ENCODE measurements at places on chromosomes 7 and 10. TPM values are rescaled to one million over a fixed set of nuclear protein-coding genes. Genes with fewer than 3 reads are reported as not detected.

- no peak for DNase-seq
Measured at GRCh38 chr10:88896994-88897853, 17.2 kb downstream of the STAMBPL1 start.

DNA sequence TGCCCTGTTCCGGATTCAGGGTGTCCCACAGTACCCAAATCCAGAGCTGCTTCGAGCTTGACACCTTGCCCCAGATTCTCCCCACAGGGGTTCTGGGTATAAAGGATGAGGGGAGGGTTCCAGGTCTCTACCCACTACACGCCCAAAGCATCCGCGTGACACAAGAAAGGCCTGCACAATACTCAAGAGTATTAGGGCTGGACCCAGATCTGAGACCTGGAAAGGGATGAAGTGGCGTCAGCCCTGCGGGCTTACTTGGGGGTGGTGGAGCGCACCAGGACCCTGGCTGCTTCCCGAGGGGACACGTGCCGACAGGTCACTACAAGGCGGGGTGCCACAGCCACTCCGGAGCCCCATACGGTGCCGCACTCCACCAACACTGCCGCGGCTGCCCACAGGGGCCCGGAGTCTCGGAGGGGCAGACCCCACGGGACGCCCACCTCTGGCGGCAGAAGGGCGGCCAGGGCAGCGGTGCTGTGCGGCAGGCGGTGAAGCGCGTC, 1.3 kb downstream of the TYSND1 start:
- DNase-seq, result peak; percentile 88

- no peak for DNase-seq
Measured at GRCh38 chr7:135184254-135184841, 13.8 kb upstream of the CYREN start.

- DNase-seq, result no peak
Measured at GRCh38 chr7:18499407-18500177, 4.0 kb downstream of the HDAC9 start.

DNA sequence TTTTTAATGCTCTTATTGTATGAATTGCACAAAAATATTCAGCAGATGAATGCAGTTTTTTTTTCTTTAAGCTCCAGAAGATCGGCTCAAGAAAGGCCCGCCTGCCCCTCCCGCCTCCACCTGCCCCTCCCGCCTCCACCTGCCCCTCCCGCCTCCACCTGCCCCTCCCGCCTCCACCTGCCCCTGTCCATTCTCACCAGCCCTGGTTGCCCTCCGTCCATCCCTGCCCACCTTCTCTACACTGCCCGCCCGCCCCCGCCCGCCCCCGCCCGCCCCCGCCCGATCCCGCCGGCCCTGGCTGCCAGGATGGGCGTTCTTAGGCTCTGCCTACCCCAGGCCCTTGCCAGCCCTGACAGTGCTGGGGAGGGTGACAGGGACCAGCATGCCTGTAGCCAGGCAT, 67.4 kb downstream of the GLRX3 start:
- no peak for DNase-seq

DNA sequence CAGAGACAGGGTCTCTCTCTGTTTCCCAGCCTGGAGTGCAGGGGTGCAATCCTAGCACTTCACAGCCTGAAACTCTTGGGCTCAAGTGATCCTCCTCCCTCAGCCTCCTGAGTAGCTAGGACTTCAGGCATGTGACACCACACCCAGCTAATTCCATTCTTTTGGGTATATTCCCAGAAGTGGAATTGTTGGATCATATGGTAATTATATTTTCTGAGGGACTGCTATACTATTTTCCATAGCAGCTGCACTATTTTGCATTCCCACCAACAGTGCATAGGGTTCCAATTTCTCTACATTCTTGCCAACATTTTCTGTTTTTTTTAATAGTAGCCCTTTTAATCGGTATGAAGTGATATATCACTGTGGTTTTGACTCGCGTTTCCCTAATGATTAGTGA, 30.0 kb upstream of the RAB11FIP2 start:
- no peak for DNase-seq

- DNase-seq, result no peak
Measured at GRCh38 chr7:132065989-132066603, 509.7 kb upstream of the PODXL start.

GRCh38 chr7:27158436-27159265, 2.2 kb upstream of the HOXA7 start:
- peak; percentile 87 for DNase-seq

DNA sequence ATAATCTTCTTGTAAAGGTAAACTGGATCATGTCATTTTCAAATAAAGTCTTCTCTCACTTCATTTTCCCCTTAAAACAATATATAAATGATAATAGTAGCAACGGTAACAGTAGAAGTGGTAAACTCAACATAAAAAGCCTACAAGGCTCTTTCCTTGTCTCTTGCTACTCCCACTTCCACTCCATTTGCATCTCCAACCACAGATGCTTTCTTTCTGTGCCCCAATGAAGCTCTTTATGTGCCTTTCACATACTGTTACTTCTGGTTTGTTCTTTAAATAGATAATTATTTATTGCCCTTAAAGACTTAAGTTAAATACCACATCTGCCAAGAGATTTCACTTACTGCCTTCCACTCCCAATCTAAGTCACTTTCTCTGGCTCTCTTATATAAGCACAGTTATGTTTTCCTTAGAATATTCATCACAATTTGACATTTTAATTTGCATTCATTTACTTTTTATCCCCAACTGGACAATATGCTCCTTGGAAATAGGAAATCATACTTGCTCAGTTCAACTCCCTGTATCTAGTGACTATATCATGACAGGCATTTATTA, 149.9 kb downstream of the CRPPA start:
- no peak for DNase-seq

DNA sequence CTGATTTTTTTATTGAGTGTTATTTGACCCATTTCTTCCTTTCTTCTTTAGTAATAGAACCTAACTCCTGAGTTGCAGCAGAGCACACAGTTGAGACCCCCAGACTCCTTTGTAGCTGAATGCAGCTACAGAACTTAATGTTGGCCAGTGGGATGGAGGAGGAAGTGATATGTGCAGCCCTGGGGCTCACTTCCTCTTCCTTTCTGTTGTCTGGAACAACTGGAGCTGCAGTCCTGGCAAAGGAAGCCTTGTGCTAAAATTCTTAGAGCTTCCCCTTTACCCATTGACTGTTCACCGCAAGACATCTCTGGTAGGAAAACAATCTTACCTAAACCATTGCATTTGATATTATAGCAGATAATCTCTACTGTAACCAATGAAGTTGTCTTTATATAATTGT, 86.6 kb downstream of the ITGB8 start:
- DNase-seq, result no peak

ENO4 gene
- 0.45 TPM for total RNA-seq

GAD2 gene
- total RNA-seq, result not detected

NKX2-3 gene
- 2.8 TPM for total RNA-seq

CRHR2 gene
- total RNA-seq, result 0.19 TPM

All from mesenteric fat pad (tissue), 1 donor.